Ovary (tissue), 10 donors: ENCODE measurements at places on chromosomes 12 and 14. TPM values are rescaled to one million over a fixed set of nuclear protein-coding genes. Genes with fewer than 3 reads are reported as not detected.

Gene MFAP5
- 0.46 TPM for polyA plus RNA-seq

Gene NINJ2
- 0.82 TPM for polyA plus RNA-seq

Gene HOXC11
- polyA plus RNA-seq, result 0.12 TPM

Gene RNFT2
- 1.6 TPM for polyA plus RNA-seq

Gene KLRG1
- 1.1 TPM for polyA plus RNA-seq

Gene PLD4
- 0.48 TPM for polyA plus RNA-seq

Gene C1S
- polyA plus RNA-seq, result 952 TPM

Gene SLCO1B1
- not detected for polyA plus RNA-seq

Gene SERPINA6
- polyA plus RNA-seq, result 0.18 TPM

Gene TOMM20L
- not detected for polyA plus RNA-seq

Gene CMKLR1
- 3.1 TPM for polyA plus RNA-seq
